NCI-H1930 (cell line): ENCODE measurements at places on chromosomes 12 and 14.

DNA sequence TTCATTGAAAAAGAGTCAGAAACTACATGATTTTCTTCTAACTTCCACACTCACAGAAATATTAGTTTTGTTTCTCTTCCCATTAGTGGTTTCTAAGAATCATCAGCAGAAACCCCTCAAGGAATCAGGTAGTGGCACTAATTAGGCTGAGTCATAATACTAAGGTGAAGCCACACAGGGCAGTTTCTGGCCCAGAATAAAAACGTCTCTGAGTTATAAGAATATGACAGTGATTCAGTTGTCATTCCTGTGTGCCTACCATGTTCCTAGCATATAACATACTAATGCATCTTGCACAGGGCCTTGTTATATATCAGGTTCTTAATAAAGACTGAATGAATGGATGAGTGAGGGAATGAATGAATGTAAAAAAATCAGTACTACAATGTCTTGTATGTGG is 206.0 kb upstream of the PLEKHG7 start:
- no peak for DNase-seq

DNA sequence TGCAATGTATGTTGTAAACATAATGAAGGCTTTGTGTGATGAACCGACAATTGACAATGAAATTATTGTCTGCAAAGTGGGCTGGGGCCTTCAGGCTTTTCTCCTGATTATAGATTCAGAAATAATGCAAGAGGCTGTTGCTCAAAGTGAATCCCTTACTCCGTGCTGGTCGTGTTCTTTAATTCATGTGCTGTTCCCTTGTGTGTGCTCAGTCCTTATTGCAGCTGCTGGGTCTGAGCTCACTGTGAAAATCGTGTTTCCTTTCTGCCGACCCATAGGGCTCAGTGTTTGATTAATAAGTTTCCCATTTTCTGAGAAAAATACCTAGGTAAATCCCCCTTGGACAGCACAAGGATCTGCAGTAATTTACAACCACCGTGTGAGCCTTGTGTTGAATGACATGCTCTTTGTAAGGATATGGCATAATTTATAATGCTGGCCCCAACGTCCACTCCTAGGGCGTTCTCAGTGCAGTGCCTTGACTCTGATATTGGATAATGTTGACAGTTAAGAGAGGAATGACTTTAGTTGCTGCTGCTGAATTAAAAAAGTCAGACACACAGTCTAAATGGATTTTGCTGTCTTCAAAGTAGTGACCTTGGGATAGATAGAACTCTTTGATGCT is 81.6 kb downstream of the RGS6 start:
- no peak for DNase-seq

GRCh38 chr12:12995088-12995487 is 5.0 kb downstream of the HEBP1 start:
- DNase-seq: no peak

- no peak for DNase-seq
Measured at GRCh38 chr14:92481811-92482555, 31.6 kb upstream of the RIN3 start.

- DNase-seq: no peak
Measured at GRCh38 chr12:107446476-107446875, 239.1 kb upstream of the PWP1 start.

- no peak for DNase-seq
Measured at GRCh38 chr12:72790273-72790672, 518.1 kb downstream of the TRHDE start.

DNA sequence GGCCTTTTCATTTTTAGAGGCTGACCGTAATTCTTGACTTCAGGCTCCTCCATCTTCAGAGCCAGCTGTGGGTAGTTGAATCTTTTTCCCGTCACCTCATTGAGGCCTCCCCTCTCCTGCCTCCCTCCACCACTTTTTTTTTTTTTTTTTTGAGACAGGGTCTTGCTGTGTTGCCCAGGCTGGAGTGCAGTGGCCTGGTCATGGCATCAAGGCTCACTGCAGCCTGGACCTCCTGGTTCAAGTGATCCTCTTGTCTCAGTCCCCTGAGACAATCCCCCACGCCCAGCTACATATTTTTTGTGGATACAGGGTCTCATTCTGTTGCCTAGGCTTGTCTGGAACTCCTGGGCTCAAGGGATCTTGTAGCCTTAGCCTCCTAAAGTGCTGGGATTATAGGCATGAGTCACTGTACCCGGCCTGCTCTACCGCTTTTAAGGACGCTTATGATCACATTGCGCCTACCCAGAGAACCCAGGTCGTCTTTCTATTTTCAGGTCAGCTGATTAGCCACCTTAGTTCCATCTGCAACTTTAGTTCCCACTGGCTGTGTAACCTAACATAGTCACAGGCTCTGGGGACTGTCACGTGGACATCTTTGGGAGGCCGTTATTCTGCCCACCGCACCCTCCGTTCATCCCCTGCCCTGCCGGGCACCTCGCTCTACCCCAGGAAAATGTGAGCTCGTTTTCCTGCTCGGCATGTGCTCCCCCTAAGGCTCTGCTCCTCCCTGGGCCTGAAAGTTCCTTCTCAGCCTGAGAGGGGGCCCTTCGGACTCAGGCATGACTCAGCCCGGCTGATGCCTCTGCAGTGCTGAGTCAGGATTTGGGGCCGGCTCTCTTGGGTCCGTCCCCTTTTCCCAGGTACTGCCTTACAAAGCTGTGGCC is 13.4 kb downstream of the TNFAIP2 start:
- no peak for DNase-seq

GRCh38 chr12:69339999-69340398 is 8.2 kb upstream of the LYZ start:
- no peak for DNase-seq

- no peak for DNase-seq
Measured at GRCh38 chr14:102805371-102805891, 28.2 kb downstream of the TRAF3 start.

GRCh38 chr14:88269806-88270420 is 53.2 kb downstream of the KCNK10 start:
- DNase-seq: no peak

- no peak for DNase-seq
Measured at GRCh38 chr12:121503395-121503794, 77.4 kb downstream of the KDM2B start.

DNA sequence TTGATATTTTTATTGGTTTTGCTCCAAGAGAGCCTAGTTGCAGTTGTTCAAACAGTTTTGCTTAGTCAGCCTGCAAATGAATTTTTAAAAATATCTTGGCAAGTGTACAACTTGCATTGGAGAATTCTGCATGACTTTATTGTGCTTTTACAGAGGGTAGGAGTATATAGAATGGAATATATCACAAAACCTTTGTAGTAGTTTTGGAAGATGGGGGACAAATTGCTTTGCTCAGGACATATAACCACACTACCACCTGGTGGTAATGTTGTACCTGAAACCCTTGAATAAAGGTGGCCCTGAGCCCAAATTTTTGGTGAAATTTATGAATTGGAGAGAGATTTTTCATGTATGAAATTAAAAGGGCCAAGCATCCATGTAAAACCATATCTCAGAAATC is 645.2 kb downstream of the MED13L start:
- no peak for DNase-seq

DNA sequence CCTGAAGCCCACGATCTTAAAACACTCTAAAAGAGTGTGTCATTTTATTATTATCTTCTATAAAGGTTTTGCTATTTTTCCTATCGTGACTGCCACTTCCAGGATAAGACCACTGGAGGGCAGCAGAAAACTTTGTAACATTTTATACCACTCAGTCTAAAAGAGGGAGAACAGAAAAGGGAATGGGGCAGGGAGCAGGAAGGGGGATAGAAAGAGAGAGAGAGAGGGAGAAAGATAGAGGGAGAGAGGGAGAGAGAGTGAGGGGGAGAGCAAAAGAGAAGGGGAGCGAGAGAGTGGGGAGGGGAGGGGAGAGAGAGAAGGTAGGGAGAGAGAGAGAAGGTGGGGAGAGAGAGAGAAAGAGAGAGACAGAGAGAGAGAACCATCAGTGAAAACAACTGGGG is 2.0 kb upstream of the ART4 start:
- DNase-seq: no peak

GRCh38 chr12:110233212-110233903 is 47.7 kb upstream of the ATP2A2 start:
- no peak for DNase-seq

GRCh38 chr12:3125674-3126073 is 48.5 kb downstream of the TSPAN9 start:
- no peak for DNase-seq

- DNase-seq: no peak
Measured at GRCh38 chr12:131159660-131160059, 206.0 kb downstream of the ADGRD1 start.

- no peak for DNase-seq
Measured at GRCh38 chr12:2306012-2306411, 253.2 kb downstream of the CACNA1C start.

DNA sequence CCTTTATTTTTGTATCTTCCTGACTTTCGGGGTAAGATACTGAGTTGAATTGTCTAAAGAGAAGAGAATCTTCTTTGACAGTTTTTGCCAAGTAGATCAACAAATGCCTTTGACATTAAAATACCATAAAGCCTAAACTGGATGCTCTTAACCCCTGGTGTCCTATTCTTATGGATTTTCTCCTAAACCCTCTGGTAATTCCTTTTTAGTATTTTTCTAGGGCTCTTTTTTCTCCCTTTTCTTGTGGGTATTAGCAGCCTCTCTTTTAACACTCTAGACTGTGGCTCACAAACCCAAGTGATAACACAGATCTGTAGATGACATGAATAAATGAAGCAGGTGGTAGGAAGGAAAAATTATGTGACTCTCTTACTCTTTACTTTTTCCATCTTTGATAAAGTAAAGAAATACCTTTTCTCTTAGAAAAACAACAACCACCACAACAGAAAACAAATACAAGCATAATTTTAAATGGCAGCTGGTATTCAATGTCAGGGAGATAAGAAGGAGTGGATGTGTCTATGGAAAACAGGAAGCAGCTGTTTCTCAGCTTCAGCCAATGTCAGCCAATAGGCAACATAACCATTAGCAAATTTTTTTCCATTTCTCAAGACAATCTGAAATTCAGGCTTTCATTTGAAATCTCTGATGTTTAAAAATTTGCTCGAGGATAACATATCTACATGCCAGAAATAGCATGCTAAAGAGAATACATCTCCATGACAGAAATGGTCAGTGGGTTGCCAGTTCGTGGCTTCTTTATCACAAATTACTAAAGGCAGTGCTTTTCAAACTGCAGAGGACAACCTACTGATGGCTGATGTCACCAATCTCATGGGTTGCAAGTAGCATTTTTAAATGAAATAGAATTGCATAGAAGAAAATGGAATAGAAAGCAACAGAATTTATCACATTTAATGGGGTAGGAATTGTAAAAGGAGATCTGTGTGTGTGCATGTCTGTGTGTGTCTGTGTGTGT is 123.1 kb upstream of the KRR1 start:
- DNase-seq: no peak
